ENCODE measurements at places on chromosomes 7 and 10.
A peak's percentile ranks its signal among the peaks of the same experiment; 100 is the strongest.

- no peak for DNase-seq
Measured at GRCh38 chr7:56174346-56174874, 58.2 kb upstream of the NUPR2 start.

- peak; percentile 94 for DNase-seq
Measured at GRCh38 chr7:94368371-94368791, 26.3 kb upstream of the COL1A2 start.

- no peak for DNase-seq
Measured at GRCh38 chr7:140774371-140774770, 77.9 kb downstream of the NDUFB2 start.

DNA sequence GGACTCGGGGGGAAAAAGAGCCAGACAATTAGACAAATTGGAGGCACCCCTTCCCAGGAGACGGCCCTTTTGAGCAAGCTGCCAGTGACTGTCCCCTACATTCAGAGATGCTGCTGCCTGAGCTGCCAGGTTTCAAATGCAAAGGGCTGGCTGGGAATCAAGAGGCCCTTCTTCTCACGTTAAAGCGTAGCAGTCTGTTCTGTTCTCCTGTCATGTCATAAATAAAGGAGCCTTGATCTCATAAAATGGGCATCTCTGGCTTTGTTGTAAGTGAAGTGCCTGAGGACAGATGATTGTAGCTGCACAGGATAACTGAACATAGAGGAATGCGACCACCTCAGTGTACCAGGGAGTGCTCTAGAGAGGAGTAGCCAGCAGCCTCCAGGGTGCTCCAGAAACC is 917.9 kb downstream of the GRID1 start:
- no peak for DNase-seq

DNA sequence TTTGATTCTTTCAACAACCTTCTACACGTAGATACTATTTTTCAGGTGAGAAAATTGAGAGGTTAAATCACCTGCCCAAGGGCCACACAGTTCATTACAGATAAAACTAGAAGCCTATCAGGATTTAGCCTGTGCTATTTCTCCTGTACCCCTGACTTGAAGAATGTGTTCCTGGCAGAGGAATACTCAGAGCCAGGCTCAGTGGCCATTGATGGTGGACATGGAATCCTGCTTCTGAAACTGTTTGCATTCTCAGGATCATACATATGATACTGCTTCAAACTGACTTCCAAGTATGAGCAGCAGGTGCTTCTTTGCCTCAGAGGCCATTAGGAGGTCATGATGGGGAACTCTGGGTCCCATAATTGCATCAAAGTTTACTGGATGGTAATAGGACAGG is 348.6 kb downstream of the ADRA2A start:
- DNase-seq: no peak

DNA sequence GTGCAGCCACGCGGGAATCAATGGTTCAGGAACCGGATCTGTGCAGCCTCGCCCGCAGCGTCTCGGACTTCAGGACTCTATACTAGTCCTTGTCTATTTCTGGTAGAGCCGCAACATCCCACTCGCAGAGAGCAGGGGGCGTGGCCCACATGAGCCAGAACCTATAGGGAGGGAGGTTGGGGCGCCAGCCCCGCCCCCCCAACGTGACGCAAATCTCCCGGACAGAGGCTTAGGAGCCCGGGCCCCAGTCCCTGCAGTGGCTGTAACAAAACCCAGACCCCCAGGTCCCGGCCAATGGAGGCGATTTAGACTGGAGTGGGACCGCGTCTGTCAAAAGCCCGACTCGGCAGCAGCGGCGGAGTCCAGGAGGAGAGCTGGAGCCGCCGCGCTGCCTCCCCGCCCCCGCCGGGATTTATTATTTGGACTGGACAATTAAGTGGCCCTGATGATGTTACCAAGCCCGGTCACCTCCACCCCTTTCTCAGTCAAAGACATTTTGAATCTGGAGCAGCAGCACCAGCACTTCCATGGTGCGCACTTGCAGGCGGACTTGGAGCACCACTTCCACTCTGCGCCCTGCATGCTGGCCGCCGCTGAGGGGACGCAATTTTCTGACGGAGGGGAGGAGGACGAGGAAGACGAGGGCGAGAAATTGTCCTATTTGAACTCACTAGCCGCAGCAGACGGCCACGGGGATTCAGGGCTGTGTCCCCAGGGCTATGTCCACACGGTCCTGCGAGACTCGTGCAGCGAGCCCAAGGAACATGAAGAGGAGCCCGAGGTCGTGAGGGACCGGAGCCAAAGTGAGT is at the start of gene NKX2-3:
TSS of gene NKX2-3 (plus strand) at position 256 of the 809 bp plus-strand sequence. CDS start at position 446, 190 bp downstream.
- peak; percentile 36 for DNase-seq

GRCh38 chr7:24036033-24036412 is 248.0 kb upstream of the NPY start:
- no peak for DNase-seq

- peak; percentile 39 for DNase-seq
Measured at GRCh38 chr10:77431209-77431611, 206.4 kb downstream of the KCNMA1 start.

DNA sequence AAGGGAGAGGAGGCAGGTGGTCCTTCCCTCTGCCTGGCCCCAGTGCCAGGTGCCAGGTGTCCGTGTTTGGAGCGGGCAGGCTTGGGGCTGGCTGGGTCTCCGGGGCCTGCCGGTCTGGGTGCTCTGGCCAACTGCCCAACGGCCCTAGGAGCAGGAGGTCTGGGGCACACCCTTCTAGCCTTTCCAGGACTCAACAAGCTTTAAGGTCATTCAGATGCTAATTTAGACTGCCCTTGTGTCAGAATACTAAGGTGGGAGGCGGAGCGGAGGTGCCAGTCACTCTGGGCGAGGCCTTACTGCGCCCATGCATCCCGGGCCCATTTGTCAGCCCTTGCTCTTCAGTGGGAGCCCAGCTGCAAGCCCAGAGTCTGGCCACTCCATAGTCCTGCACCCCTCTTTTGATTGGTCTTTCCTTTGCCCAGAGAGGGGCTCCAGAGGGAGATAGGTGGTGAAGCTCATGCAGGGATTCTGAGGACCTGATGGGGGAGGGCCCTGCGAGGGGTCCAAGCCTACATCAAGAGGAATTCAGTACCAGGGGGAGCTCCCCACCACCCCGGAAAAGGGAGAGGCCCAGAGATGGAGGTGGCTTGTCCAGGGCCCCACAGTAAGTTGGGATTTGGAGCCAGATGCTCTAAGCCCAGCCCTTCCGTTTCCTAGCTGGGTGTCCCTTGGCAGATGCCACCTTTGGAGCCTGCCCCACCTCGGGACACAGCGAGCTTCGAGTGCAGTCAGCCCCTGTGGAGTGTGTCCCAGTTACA is 1.3 kb downstream of the PGAM2 start:
- no peak for DNase-seq

DNA sequence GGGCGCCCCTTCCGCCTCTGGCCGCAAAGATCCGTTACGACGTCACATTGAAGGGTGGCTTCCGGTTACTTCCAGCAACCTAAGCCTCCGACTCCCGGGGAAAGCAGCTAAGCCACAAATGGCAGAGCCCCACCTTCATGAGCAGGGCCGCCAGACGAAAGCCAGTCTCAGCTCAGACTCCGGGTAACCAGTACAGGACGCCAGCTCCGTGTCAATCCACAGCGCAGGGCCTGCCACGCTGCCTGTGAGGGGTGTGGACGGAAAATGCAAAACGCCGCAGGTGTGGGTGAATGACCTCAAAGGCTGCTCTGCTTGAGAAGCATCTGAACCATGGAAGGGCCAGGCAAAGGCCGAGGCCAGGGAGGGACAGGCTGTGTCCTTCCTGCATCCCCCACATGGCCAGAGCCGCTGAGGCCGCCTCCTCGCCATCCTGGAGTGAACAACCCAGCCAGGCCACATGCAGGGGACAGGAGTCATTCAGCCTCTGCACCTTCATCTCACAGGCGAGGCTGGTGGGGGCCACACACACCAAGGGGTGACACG is 53.5 kb upstream of the PPP2R2D start:
- DNase-seq: no peak

GRCh38 chr7:94482796-94483195 is 26.8 kb upstream of the CASD1 start:
- DNase-seq: no peak

DNA sequence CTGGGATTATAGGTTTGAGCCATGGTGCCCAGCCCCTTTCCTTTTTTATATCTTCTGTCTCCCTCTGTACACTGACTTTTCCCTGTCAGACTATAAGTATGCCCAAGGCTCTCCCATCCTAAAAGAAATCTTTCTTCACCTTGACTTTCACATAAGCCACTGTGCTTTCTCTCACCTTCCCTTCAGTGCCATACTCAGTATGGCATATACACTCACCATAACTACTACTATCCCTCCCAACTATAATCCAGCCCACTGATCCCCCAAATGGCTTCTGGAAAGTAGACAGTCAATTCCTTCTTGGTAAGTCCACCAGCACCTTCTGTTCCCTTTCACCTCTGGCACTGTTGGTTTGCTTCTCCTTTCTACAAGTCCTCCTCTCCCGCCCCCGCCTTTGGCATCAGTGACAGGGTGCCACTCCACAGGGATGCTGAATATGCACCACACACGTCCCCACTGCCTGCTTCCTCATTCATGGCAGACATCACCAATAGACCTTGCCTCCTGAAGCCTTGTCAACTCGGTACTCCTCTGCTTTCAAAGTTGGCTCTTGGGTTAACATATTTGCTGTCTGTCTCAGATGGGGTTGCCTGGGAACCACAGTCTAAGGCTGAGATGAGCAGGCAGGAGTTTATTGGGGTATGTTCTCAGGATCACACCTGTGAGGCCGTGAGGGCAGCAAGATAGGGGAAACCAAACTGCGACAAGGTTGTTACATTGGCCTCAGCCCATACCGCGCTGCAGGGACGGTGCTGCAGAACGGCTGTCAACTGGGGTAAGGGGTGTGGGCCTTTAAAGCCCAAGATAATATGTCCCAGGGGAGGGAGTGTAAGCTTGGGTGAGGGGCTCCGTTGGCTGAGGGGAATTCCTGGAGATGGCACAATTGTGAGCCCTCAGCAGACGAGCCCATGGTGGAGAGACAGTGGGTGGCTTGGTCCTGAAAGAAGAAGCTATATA is 7.2 kb upstream of the PSAP start:
- DNase-seq: no peak

GRCh38 chr10:97543025-97543546 is 29.5 kb upstream of the ANKRD2 start:
- peak; percentile 97 for DNase-seq

GRCh38 chr7:116811768-116812167 is 50.6 kb upstream of the CAPZA2 start:
- DNase-seq: no peak

- DNase-seq: no peak
Measured at GRCh38 chr7:158505683-158506082, 81.9 kb downstream of the PTPRN2 start.

DNA sequence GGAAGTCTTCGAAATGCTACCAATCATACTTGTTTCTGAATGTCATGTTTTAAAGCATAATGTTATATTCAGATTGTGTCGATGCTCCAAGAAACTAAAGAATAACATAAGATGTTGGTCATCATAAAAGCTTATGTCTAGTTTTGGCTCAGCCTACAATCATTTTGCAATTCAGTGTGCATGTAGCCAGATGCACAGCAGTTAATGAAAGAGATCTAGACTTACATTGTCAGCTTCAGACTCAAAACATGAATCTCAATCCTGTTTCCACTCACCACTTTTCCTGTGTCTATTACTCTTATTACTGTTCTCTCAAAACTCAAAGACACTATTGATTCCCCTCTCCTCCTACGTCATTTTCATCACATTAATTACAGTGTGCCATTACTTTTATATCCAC is 21.4 kb downstream of the TMEM196 start:
- DNase-seq: no peak

GRCh38 chr7:112882022-112882421 is 91.8 kb upstream of the TMEM168 start:
- DNase-seq: no peak

GRCh38 chr7:84105586-84105985 is 89.0 kb downstream of the SEMA3A start:
- DNase-seq: peak; percentile 72

- DNase-seq: no peak
Measured at GRCh38 chr10:91048380-91048779, 127.5 kb upstream of the ANKRD1 start.

GRCh38 chr10:96271016-96271815 is at the start of gene BLNK:
Gene BLNK (minus strand): TSS chr10:96271569. CDS start chr10:96271398, 171 bp downstream.
- no peak for DNase-seq

- no peak for DNase-seq
Measured at GRCh38 chr10:73469579-73469978, 26.2 kb downstream of the PPP3CB start.

DNA sequence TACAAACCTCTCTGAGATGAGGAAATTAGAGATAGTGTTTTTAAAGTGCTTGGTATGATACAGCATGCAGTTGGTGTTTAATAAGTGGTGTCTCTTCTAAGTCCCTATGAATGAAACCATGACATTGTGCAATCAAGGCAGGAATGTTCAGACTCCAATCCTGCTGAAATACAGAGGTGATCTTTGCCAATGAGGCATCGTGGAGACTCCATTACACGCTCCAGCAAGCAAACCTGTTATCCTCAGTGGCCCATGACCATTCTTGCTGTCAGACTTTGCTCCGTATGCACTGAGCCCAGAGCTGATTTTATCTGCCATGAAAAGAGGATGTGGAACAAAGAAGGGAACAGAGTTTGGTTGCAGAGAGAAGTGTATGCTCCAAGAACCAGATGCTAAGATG is 47.3 kb downstream of the CDHR3 start:
- peak; percentile 18 for DNase-seq

DNA sequence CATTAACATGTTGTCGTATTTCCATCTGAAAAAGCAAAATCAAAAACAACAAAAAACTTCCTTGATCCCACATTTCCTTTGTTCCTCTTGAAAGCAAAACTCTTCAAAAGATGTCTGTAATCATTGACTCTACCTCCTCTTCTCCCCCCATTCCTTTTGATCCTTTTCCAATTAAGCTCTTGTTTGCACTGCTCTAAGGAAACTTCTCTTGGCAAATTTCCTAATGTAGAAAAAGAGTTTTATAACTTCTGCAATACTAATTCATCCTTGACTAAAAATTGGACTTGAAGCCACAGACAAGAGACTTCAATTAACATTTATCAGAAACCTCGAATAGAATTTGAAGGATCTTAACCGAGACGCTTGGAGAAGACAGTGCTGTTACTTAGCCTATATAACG is 317.1 kb upstream of the SEMA3C start:
- no peak for DNase-seq

- DNase-seq: peak; percentile 90
Measured at GRCh38 chr7:95180-95862, 97.0 kb upstream of the FAM20C start.

DNA sequence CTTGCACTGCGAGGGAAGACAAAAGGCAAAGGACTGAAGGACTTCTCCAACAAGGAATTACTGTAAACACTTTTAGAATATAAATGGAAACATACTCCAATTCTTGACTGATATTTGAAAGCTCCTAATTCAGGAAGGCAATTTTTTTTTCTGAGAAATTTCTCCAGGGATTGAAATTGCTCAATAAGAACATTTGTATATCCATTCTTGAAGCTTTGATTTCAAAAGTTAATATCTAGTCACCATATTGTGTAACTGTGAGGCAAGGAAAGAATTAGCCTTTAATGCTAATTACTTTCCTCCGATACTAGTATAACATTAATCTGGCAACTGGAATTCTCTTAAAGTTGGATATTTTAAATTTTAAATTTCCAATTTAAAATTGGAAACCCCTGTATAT is 188.4 kb upstream of the COL1A2 start:
- DNase-seq: no peak

GRCh38 chr10:52759154-52759553 is 13.4 kb downstream of the MBL2 start:
- no peak for DNase-seq

All from fibroblast of upper back skin (primary cell).